Jurkat, Clone E6-1 (cell line): ENCODE measurements at places on chromosomes 7 and 10.

DNA sequence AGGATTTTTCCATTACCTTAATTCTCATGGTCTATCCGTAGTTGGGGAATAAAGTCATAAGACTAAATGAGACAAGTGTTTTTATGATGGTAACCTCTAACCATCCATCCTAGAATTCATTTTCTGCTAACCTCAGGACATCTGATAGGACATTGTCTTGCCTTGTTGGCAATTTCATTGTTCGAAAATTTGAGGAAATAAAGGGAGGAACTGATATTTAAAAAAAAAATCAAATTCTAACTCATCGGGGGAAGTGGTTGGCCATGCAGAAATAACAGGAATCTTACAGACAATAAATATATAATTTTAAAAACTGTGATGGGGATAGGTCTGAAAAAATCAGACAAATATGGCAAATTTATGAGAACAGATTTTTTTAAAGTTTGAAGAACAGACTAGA is 21.7 kb upstream of the RHOBTB1 start:
- no peak for DNase-seq

DNA sequence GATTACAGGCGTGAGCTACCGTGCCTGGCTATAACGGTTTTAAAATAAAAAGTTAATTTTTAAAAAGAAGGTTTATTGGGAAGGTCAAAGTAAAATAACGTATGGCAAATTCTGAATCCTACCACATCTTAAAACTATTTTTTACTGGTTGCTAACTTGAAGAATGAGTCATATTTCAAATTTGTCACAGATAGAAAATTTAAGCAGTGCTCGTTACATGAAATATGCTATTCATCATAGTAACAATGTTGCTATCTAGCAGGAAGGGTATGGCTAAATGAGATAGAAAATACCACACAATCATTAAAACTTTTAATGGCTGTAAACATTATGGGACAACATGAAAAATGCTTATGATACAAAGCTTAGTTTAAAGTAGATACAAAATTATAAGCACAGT is 500.5 kb downstream of the PHTF2 start:
- DNase-seq = no peak

DNA sequence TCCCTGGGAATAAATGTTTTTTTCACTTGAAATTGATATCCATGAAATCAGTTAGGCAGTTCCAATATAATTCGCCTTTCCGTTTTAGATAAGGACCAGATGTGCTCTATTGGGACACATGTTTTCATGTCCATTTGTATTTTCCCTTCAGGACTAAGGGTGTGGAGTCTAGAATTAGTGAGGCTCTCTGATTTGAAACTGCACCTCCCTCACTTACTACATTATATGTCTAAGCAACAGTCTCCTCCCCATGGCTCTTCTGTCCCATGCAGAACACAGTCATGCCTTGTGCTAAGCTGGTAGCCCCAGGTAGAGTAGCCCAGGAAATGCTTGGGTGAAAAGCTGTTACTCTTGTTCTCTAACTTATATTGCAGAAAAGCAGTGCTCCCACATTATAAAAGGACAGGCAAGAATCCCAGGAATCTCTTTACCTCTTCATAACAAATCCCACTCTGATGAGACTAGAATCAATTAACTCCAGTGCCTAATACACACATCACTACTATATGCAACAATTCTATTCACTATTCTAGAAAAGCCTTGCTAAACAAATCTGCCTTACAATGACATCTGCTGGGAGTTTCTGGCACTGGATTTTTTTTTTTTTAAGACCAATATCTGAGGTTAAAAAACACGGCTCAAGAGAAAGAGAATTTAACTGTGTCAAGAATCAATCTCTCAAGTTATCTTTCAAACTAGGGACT is 293.9 kb downstream of the SNX13 start:
- no peak for DNase-seq

DNA sequence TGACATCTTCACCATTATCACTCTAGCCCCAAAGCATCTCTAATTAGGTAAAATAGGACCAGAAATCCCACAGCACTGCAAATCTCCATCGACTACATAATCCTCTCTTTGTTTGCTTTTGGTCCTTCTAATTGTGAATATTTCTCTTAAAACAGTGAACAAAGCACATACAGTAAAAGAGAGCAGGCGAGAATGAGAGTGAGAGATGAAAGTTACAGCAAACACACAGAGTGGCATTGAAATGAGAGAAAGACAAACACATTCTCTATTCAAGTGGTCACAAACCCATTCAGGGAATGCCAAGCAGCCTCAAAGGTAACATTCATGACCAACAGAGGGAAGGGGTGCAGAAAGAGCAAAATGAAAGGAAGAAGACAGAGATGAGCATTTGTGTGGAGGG is 109.8 kb upstream of the PTN start:
- DNase-seq = no peak

- no peak for DNase-seq
These were observed 131.3 kb upstream of the ZEB1 start for GRCh38 chr10:31187607-31188210.

DNA sequence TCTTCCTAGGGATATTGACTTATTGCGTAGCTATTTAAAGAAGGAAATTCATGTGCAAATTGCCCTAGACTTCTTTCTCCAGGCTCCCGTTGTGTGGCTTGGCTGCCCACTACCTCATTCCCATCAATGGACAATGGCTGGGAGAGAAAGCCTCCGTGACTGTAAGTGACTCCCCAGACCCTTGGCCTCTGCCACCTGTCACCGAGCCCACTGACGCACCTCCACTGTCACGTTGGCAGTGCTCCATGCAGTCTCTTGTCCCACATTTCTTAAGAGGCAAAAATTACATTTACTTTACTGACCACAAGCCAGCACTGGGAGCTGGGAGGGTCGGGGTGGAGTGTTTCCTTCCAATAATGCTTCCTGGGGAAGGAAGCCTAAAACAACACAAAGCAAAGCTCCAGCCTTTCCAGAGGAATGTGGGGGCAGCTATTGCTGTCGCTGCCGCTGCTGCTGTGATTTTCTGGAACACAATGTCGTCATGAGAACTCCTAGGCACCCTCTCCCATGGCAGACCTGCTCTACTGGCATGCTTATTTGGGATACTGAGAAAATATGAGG is 89.7 kb upstream of the STEAP1B start:
- no peak for DNase-seq

- DNase-seq = no peak
These were observed 659 bp downstream of the OPTN start for GRCh38 chr10:13100349-13101294.

- no peak for DNase-seq
These were observed 260.6 kb downstream of the BAMBI start for GRCh38 chr10:28937959-28938358.

DNA sequence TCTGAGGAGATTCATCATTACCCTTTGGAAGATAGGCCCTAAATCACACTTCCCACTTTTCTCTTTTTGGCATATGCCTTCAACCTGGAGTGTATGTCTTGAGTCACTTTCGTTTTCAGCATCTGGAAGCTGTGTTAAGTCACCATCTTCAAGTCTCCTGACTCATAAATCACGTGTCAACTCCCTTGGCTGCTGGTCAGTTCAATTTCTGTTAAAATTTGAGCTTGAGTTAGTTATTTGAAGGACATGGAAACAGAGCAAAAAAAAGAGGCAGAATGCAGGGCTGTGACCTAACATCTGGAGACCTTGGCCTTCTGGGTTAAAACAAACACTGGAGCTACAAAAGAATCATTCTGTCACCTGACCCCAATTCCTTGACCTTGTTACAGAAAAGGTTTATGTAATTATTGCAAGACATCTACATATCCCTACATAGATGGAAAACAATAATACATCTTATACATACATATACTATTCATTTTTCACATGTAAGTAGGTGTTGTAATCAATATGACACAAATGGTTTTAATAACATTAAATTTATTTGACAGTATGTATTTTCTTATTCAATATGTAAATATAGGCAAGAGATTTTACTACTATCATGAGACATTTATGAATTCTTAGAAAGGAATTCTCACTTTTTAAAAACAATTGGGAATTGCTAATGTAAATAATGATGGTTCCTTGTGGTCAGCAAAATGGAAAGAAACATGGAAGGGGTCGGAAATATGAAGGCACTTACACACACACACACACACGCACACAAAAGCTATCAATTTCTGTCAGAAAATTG is 169.7 kb upstream of the PHYHIPL start:
- no peak for DNase-seq

- DNase-seq = peak; percentile 86
These were observed at the start of gene CALY for GRCh38 chr10:133336577-133337369. Gene CALY (minus strand): TSS chr10:133336896. CDS start chr10:133328989, 7,907 bp downstream.

GRCh38 chr7:27046854-27047549 is 48.8 kb downstream of the HOXA1 start:
- DNase-seq = no peak

- DNase-seq = no peak
These were observed 242.6 kb upstream of the PITRM1 start for GRCh38 chr10:3415038-3415736.

DNA sequence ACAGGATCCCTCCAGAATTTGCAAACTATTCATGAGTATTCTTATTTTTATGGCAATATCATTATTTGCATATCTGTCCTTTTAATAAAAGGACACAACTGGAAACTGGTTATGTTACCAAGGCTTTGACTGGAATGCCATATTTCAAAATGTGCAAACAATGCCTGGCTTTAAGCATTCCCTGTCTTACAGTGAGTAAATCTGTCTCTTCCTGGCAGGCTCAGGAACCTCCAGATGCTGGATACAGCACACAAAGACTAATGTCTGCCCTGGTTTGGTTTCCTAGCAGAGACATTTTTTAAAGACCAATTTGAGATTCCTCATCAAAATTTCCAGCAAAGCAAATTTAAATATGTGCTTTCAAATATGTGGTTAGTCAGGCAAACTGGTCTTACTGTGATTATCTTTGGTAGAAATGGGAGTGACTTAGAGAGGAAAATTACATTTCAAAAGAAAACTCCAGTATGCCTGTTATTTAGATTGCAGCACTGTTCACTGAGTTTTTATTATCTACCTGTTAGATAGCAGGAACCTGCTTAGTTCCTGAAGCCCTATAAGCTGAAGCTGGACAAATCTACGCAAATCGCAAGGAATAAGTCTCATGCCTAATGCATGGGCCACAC is 31.3 kb downstream of the RNF216 start:
- no peak for DNase-seq

GRCh38 chr7:100079024-100079560 is 2.4 kb downstream of the ZNF3 start:
- no peak for DNase-seq

DNA sequence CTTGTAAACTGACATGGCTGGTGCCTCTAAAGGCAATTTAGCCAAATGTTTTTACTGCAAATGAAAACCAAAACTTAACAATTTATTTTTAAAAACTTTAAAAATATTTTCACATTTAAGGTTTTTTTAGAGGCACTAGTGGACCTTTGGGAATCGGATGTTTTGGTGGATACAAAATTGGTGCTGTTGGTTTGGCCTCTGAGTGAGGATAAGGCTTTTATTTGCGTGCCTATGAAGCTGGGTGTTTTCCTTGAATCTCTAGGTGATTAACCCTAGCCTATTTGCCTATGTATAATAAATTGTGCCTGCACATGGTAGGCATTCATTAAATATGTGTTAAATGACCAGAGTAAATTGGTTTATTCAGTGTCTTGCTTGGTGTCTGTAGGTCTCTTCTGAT is 2.9 kb upstream of the SGCE start:
- DNase-seq = no peak

- DNase-seq = peak; percentile 39
These were observed 15.4 kb upstream of the EIF5AL1 start for GRCh38 chr10:79496896-79497295.

GRCh38 chr7:102918845-102919244 is 6.0 kb downstream of the LRRC17 start:
- no peak for DNase-seq

- DNase-seq = no peak
These were observed 49.5 kb downstream of the FAM53B start for GRCh38 chr10:124694481-124695220.

- DNase-seq = no peak
These were observed 1469.5 kb upstream of the CELF2 start for GRCh38 chr10:9547936-9548904.

- no peak for DNase-seq
These were observed 46.2 kb downstream of the RGS10 start for GRCh38 chr10:119496273-119496672.

- peak; percentile 17 for DNase-seq
These were observed 3.4 kb upstream of the ARHGAP22 start for GRCh38 chr10:48608279-48608681.
